ENCODE measurements at places on chromosomes 2 and 18.

DNA sequence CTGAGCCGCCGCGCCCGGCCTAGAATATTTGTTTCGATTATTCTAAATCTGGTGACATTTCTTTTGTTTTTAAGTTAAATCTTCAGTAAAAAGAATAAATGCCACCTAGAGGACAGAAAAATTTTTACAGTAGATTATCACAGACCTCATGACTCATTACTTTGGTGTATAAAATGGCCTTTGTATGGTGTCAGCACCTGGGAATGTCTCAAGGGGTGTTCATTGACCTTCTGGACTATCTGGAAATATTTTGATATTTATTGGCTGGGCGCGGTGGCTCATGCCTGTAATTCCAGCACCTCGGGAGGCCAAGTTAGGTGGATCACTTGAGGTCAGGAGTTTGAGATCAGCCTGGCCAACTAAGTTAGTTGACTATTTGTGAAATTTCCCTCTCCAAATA is 30.3 kb upstream of the SLC30A6 start:
- DNase-seq: no peak

DNA sequence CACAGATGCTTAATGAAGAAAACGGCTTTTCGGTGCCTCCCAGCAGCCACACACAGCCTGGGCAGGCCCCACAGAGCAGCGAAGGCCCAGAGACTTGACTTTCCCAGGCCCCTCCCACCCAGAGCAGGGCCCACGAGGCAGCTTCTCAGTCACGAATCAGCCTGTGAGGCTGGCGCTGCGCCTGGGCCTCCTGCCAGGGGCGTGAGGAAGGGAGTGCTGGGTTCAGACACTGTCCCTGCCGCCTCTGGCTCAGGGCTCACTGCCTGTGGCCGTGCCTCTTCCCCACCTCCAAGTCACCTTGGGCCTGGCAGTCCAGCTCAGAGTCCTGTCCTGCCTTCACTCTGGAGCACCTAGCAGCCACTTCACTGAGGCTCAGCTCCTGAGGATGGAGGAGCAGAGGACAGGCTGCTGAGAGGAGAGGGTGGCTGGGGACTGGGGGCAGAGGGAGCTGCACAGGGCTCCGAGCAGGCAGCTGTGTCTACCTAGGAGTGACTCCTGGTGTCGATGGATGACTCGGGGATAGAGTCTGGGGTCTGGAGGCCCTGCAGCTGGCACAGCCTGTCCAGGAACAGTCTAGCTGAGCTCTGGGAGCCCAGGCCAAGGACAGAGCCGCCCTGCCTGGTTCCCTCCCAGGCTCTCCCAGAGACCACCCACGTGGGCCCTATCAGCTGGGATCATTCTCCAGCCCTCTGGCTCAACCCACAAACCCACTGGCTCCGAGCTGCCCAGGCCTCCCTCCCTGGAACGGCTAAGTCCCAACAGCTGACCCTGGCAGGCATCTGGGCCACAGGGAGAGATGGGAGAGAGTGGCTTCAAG is 36.4 kb upstream of the FOSL2 start:
- no peak for DNase-seq

GRCh38 chr18:26655525-26656430 is 107.4 kb upstream of the KCTD1 start:
- DNase-seq: no peak

GRCh38 chr18:54023471-54023870 is 201.0 kb downstream of the MBD2 start:
- no peak for DNase-seq

GRCh38 chr2:46460241-46460921 is 19.0 kb upstream of the TMEM247 start:
- no peak for DNase-seq

- DNase-seq: no peak
Measured at GRCh38 chr2:159456500-159457426, 159.6 kb downstream of the BAZ2B start.

DNA sequence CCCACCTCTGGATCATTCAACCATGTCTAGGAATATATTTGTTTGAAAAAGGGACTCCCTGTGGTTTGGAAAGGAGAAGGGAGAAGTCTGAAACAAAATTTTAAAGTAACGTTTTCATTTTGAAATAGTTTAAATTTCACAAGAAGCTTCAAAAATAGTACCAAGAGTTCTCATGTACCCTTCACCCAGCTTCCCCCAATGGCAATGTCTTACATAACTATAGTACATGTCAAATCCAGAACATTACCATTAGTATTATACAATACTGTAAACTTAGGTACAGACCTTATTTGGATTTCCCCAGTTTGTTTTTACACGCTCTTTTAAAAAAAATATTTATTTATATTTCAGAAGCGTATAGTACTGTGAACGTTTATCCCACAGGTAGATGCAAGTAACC is 4.0 kb upstream of the LYG2 start:
- no peak for DNase-seq

DNA sequence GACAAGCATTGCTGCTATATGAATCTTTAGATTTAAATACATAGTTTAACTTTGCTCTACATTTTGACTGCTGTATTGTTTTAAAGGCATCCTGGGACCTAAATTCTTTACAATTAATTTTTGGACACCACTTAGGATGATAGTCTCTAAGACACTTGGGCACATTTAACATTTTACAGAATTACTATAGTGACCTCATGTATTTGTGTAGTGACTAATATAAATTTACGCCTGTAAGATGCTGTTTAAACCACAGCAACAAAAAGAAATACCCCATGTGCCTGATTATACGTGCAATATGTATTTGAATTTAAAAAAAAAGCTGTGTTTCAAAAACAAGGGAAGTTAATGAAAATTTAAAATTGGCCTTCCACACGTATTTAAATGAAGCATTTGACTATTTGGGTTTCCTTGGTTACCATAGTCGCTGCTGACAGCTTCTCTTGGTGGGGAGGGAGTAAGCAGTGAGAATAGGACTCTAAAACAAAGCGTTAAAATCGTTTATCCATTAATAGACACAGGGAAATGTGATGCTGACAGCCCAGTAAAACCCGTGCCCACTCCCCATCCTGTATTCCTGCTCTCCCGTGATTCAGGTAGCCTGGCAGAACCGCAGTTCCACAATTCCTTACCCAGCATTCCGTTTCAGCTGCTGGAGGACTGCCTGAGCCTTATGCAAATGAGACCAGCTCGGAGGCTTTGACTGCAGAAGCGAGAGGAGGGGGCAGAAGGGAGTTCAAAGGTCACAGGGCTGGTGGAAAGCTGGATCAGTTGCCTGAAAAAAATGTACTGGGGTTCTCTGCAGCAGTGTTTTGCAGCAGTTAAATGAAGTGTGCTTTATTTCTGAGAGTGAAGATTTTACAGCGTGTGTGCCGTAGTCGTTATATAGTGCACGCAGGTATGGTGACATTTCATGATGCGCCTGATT is 104.3 kb downstream of the CSRNP3 start:
- no peak for DNase-seq

DNA sequence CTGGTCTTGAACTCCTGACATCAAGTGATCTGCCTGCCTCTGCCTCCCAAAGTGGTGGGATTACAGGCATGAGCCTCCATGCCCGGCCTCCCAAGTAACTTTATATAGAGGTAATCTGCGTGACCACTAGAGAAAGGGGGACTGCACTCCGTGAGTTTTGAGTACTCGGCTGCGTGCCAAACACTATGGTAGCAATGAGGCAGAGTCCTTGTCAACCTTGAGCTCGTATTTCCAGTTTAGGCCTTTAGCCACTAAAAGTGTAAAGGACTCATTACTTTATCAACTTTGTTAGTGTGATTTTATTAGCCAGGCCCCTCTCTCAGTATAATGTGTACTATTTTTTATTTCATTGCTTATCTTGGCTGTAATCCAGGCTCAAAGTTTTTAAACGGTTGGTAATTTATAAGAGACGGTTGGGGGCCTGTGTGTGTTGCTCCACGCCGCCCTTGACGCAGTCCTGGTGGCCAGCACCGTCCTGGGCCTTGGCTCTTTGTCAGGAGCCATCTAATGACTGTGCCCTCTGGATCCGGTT is 56.2 kb downstream of the ZCCHC2 start:
- DNase-seq: no peak

GRCh38 chr2:223053484-223054192 is 1.6 kb downstream of the KCNE4 start:
- no peak for DNase-seq

- DNase-seq: no peak
Measured at GRCh38 chr18:67425672-67426071, 90.8 kb downstream of the DSEL start.

- no peak for DNase-seq
Measured at GRCh38 chr2:189829102-189829833, 45.0 kb downstream of the PMS1 start.

DNA sequence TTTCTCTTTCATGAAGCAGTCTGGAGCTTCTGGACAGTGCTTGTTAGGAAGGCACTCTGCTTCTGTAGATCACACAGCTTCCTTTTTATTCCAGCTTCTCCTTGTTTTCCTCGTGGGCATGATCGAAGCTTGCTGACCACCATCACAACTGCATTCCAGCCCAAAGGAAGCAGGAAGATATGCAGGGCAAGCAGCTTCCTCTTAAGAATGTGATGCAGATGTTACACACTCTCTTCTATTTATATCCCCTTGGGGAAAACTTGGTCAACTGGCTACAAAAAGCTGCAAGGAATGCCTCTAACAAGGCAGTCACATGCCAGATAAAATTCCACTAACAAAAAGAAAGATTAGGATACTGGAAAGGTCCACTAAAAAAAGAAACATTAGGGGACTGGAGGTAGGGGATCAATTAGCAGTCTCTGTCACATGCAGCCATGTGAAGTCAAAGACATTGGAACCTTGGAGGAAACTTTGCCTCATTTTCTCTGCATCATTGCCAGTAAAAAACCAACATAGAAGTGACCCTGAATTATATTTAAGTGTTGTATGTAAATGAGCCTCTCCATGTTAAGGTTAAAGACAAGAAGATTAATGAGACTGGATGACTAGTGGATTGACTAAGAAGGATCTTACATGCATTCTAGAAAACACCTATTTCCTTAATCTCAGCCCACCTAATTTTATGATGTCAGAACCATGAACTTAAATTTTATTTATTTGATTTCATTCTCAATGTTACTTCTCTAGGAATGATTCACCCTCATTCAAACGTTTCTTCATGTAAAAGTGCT is 98.3 kb downstream of the NAB1 start:
- no peak for DNase-seq

GRCh38 chr2:193349642-193350041 is 1154.9 kb upstream of the TMEFF2 start:
- no peak for DNase-seq

DNA sequence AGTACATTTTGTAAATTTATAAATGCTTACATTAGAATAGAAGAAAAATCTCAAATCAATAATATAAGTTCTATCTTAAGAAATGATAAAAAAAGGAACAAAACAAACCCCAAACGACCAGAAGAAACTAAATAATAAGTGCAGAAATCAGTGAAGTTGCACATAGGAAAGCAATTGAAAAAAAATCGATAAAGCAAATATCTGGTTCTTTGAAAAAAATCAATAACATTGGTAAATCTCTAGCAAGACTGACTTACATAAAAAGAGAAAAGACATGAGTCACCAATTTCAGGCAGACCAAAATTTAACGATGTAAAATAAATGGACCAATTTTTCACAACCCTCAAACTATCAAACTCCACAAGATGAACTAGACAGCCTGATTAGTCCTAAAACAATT is 249.9 kb upstream of the HDAC4 start:
- DNase-seq: no peak

- DNase-seq: no peak
Measured at GRCh38 chr2:120526997-120527945, 181.3 kb downstream of the INHBB start.

- DNase-seq: no peak
Measured at GRCh38 chr2:178722296-178722695, 84.9 kb downstream of the TTN start.

DNA sequence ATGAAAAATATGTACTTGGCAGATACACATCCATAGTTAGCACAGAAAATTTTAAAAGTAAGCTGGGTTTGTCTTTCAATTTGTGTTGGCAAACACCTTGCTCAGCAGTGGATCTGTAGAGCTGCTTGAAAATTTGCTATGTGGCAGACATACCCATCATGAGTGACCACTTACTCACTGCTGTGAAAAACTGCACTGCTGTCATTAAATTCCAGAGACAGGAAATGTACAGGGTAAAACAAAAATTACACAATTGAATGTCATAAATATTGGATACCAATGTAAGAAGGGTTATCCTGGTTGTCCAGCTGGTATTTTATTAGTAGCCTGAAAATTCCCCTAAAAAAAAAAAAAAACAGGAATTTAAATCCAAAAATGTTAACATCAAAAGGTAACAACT is 24.5 kb downstream of the NIF3L1 start:
- DNase-seq: no peak

DNA sequence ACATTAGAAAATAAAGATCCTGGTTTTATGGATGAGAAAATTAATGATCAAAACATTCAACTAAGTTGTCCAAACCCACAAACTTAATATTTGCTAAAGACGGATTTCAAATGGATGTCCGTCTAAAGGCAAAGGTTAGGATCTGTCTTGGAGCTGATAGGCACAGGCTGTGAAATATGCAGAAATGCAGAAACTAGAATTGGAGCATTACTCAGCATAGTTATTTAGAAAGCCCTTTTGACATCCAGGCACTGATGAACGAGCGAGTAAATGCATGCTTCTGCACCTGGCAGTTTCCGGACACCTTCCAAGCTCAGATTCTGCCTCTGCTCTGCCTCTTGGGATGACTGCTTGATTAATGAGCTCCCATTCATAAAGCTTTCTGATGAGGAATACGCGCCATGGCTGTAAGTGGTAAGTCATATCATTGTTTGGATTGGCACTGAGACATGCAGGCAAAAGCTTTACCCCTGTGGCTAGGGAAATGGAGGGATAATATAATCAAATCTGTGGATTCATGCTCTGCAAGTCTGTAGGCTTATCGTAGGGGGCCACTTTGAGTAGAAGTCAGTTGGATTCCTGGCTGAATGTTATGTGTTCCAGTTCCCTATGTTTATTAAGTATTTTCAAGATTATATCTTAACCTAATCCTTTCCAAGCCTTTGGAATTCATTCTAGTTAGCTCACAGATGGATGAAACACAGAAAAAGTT is 2176.3 kb upstream of the CELF4 start:
- DNase-seq: no peak

- no peak for DNase-seq
Measured at GRCh38 chr2:132550946-132551345, 119.1 kb downstream of the LYPD1 start.

DNA sequence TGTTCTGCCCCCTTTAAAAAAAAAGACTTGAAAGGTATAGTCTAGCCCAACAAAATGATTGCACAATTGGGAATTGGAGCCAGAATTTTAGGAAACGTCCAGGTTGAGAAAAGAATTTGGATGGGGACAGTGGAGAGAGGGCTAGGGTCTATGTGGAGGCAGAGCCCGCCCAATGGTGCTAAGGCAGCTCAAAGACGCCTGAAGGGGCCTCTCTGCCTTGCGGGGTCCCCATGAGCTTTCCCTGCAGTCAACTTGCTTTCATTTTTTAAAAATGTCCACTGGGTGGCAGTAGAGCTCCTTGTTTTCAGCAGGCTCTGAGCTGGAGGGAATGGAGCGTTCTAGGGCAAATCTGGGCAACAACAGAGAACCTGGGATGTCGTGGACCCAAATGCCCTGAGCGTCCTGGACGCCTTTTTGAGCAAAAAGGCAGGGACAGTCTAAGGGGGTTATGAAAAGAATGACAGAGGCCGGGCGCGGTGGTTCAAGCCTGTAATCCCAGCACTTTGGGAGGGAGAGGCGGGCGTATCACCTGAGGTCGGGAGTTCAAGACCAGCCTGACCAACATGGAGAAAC is 40.2 kb upstream of the ITM2C start:
- peak; percentile 8 for DNase-seq

- no peak for DNase-seq
Measured at GRCh38 chr2:218727502-218728165, 17.0 kb downstream of the TTLL4 start.

Data from stimulated activated CD4-positive, alpha-beta T cell treated with anti-CD3 and anti-CD28 coated beads, Interleukin-1b, Interleukin-23, amount 100 ng/mL, for 1 hour (primary cell).